ENCODE measurements at places on chromosomes 1 and 21.

GRCh38 chr21:34537838-34538237 is 25.8 kb upstream of the KCNE1 start:
- no peak for DNase-seq

DNA sequence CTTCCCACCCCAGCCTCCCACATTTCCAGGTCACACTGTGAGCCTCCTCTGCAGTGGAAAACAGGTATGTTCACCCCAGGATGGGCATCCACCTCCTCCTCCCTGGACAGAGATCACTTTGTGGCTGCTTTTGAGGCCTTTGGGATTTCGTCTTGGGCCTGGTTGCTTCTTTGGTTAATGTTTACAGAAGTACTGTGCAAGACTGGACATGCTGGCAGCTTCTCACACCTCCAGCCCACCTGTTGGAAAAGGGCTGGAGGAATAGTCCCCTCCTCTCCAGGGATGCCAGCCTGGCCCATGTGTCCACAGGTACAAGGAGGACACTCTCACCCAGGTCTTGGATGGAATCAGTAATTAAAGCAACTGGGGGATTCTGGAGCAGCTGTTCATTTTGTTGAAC is 56.1 kb downstream of the KAZN start:
- DNase-seq: no peak

DNA sequence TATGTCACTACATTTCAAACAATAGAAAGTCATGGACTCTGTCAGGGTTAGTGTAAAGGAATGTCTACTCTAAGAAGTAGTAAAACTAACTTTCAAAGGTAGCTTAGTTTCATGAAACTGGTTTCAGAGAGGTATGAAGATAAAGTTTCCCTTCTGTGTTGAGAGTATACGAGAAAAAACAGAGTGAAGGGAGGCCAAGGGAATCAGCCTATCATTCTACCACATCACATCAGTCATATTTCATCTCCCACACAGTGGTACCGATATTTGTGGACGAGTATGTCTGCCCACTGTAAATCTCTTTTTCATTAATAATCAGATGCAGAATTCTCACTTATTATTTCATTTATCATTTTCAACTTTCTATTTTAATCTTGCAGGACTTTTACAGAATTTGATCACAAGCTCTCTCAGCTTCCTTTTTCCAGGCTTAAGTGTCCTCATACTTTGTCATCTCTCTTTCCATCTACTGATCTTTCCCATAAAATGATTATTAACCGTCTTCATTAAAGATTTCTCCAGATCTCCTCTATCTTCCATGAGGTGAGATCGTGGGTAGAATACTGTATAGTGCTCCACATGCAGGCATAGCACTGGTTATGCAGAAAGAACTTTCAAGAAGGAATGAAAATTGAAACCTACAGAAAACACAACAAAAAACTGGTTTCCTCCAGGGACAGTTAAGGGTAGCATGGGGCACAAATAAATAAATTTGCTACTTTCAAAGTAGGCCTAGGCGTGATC is 11.5 kb upstream of the IFI16 start:
- DNase-seq: no peak

- no peak for DNase-seq
Measured at GRCh38 chr21:42107177-42107880, 36.2 kb downstream of the UMODL1 start.

DNA sequence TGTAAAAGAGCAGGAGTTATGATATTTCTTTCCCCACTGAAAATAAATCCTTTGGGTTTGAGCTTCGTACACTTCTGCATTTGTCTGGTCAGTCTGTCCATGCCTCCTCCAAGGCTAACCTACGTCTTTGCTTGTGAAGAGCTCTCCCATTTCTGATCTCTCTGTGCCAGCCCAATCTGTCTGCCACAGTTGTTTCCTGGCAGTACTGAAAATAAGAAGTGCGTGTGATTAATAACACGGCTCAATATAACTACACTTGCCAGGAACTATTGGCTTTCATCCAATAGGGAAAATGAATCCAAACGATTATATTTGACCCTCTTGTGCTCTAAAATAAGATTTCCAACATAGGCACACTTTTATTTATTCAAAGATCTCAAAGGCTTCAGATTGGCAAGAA is 19.2 kb upstream of the COL24A1 start:
- DNase-seq: no peak

Measured in NT2/D1 (cell line).